Fibroblast of the aortic adventitia (primary cell): ENCODE measurements at places on chromosomes 2 and 18.

DNA sequence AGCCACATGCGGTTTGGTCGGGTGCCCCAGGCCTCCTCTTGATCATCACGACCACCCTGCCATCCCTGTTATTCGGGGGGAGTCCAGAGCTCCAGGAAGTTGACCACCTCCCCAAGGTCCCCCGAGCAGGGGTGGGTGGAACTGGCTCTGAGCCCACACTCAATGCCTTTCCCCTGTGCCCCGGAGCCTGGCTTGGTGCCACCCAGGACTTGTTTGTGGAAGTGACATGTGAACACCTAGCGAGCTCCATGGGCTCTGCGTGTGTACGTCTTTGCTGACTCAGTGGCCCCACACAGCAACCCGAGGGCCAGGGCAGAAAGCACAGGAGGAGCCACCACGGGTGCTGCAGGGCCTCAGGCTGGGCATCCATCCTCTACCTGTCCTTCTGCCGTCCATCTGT is 32.5 kb downstream of the ODC1 start:
- DNase-seq: no peak

- DNase-seq: peak; percentile 84
Observed at GRCh38 chr2:85132834-85133637, at the start of gene TCF7L1. Gene TCF7L1, plus strand, starts transcription at chr2:85133392. Its CDS starts 293 bp downstream, at chr2:85133685.

DNA sequence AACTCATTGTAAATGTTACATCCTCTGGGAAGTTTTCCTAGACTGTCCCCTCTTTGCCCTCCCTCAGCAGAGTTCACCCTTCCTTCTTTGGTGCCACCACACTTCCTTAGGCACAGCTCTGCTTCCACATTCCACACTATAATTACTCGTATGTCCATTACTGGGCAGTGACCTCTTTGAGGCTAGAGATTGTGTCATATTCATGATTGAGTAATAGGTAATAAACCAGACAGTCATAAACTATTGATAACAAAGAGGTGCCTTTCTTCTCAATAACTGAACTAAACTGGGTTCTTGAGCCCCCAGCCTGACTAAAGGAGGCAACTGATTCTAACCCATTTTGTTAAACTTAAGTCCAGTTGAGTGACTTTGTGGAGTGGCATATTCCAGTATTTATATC is 28.3 kb downstream of the MYO3B start:
- DNase-seq: no peak

GRCh38 chr2:166167449-166167848 is 39.6 kb upstream of the SCN1A start:
- peak; percentile 22 for DNase-seq

DNA sequence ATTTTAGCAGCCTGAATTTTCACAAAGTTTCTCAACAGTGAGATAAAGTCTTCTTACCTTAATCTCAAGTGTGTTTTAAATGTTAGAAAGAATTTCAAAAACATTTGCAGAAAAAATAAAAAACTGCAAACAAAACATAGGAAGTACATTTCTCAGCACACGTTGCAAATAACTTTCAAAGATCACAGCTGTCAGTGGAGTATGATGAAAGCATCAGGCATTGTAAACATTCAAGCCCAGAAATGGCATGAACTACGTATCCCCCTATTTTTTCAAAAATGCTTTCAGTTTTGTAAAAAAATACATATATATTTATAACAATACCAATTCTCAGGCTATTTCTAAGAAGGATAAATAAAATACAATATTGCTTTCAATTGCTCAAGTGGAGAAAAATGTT is 320.6 kb upstream of the TFPI start:
- no peak for DNase-seq

DNA sequence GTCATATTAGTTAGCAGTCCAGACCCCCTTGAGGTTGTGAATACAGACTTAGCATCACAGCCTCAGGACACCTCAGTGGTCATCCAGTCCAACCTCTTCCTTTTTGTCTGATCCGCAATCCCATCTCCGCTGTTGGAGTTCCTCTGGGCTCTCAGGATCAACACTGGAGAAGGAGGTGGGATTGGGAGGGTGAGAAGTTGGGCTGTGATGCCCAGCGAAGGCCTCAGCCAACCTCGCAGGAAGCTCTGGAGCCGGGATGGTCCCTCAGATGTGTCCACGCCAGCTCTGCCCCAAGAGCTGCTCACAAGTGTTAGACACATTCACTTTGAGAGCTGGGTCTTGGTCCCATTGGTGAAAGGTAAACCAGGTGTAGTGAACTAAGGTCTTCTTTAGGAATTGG is 74.9 kb upstream of the AFF3 start:
- DNase-seq: no peak

DNA sequence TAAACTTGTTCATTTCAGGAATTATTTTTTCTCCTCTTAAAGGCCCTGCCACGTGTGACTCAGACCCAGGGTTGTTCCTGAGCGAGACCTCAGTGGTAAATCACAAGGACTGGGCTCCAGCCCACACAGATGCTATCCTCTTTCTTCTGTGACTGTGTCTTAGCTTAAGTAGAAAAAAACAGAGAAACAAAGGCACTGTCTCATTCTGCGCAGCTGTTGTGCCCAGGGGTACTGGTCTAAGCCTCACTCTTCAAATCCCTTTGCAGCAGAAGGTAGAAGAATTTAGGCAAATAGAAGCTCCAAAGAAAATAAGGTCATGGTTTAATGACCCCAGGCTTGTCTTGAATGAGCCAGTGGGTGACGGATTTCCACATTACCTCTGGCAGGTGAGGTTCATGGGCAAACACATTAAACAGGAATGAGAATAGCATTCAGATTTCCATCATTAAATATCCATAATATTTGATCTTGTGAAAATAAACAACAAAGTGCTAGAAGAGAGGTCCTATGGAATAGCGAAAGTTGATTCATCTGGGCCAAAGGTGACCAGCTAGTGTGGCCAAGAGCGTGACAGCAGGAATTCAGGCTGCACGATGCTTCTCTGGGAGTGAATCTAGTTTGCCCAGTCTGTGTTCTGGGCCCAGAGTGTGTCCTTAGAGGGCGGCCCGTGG is 63.3 kb downstream of the LIPG start:
- no peak for DNase-seq

DNA sequence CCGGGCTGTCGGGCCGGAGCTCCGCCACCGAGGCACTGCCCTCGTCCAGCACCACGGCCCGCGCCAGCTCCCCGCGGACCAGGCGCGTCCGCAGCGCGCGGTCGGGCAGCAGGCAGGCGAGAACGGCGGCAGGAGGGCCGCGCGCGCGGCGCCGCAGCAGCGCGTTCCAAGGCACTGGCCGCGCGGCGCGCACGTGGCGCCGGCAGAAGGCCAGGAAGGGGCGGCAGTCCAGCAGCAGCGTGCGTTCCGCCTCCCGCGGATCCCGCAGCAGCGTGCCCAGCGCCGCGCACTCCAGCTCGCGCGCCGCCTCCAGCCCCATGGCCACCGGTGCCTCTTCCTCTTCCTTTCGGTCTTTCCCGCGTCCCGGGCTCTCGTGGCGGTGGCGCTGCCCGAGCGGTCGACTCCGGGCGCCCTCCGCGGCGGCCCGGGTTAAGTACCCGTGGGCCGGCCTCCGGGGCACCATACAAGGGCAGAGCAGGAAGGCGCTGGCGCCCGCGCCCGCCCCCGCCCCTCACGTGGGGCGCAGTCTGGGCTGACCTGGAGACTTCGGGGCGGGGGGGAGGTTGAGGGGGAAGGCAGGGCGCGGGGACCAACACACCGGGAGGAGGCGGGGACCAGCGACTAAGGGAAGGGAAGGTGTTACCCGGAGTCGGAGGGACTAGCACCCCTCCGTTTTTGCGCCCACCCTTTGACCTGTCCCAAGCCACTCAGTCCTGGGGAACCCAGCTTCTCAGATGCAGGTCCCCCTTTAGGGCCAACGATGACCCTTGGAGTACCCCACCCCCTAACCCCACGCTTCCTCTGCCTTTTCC is at the start of gene DUSP2:
DUSP2 (minus strand) TSS at position 405 of the 812 bp plus-strand sequence; CDS start at position 319, 86 bp downstream.
- peak; percentile 48 for DNase-seq

DNA sequence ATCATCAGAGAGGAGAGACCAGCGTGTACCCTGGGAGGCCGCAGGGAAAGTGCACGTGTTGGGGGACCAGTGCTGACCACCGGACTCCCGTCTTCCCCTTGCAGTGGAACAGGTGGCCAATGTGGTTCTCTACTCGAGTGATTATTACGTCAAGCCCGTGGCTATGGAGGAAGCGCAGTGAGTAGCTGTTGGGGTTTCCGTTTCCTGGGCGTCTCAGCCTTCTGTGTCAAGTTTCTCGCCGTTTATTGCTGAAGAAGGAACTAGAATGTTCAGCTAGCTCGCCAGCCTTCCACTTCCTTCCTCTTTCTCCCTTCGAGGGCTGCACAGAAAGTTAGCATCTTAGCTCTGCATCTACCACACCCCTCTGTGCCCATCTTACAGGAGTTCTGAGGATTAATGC is 22.8 kb upstream of the DGKD start:
- no peak for DNase-seq

DNA sequence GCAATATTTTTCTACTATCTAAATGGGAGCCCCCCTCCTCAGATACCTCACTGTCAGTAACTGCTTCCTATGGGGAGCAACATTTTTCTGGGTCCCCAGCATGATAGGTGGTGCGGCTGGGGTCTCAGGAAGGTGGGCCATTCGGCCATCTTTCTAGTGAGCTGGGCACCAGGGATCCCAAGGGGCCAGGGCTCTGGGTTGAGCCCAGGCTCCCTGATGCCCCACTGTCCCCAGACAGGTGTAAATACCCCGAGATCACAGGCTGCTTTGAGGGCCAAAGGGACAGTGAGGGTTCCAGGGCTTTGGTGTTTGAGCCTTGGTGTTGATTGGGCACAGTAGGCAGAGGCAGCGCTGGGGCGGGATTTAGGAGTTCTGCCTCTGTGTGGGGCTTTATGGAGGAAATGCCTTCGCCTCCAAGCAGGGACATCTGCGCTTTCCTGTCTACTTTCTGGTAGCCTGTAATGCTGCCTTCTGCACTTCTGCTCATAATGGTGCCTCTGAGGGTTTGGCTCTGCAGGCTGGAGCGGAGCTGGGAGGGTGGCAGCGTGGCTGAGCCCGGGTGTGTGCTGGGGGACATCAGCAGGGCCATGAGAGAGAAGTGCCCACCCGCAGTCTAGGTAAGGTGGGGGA is 5.3 kb downstream of the ITM2C start:
- DNase-seq: no peak

DNA sequence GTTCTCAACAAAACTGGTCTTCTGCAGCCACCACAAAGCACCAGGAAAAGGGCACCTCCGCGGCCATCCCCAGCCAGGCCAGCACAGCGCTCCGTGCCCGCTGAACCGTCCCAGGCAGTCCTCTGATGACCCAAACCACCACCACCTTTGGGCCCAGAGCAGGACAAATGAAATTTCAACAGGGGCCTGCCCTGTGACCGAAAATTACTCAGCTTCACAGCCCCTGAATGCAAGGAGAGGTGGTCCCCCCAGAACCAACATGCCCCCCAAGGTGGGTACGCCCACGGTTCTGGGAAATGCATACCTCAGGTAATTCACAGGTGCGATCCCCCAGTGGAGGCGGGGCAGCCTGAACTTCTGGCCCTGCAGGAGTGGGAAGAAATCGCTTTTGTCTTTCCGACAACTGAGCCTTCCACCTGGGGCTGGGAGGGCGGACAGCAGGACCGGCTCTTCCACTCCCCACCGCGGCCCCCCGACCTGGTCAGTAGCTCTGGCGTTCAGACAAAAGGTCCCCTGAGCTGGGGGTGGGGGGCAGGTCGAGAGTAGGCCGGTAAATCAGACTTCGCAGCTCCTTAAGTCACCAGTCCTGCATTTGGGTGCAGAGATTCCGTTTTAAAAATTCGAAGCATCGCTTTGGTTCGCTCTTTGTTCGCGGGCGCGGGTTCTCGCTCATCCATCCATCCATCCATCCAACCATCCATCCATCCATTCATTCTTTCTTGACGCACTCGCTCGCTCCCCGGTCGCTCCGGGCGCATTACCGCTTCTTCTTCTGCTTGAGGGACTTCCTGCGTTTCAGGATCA is 1.4 kb downstream of the ARL4C start:
- DNase-seq: no peak

DNA sequence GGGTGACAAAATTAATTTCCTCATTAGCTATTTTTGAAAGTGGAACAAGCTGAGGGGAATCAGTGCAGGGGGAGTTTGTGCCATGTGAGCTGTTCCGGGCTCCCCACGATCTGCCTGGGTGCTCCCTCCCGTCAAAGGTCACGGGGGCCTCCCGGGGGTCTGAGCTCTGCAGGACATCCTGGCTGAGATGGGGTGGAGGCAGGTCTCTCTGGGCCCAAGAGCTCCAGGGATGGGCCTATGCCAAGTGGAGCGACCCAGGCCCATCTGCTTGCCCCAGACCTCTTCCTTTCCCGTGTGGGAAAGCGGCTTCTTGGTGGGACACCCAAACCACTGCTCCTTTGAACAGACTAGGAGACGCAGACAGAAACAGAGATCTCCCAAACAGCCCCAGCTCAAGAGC is 143.3 kb upstream of the ID2 start:
- no peak for DNase-seq

DNA sequence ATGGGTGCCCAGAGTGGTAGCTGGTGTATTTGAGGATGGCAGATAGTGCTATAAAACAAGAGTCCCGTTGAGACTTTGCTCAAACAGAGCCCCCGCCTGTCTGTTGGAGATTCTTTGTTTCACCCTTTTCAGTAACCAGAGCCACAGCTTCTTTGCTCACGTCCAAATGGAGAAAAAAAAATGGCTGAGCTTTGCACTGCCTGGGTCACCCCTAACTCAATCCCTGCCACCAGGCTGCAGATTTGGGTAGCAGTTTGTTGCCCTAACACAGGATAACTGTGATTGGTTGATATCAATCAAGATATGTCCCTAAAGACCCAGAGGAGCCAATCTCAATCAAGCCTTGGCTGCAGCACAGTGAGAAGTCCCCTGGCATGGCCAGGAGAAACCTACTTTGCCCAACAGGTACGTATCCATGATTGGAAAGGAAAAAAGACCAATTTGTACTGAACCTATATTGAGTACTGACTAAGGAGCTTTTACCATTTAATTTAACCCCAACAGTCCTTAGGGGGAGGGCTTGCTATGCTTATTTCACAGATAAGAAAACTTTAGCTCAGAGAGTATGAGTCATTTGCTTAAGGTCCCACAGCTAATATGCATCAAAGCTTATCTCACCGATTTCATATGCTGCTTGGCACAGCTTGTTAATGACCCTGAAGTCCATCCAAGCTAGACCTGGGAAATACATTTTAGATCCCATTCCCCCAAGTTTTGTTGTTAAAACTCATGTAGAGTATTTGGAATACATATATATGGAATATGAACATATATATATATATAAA is 72.0 kb upstream of the SH3BP4 start:
- peak; percentile 93 for DNase-seq

- no peak for DNase-seq
Observed at GRCh38 chr2:30936977-30937376, 129.7 kb upstream of the CAPN13 start.

- peak; percentile 58 for DNase-seq
Observed at GRCh38 chr2:209960676-209961630, 41.5 kb upstream of the RPE start.

DNA sequence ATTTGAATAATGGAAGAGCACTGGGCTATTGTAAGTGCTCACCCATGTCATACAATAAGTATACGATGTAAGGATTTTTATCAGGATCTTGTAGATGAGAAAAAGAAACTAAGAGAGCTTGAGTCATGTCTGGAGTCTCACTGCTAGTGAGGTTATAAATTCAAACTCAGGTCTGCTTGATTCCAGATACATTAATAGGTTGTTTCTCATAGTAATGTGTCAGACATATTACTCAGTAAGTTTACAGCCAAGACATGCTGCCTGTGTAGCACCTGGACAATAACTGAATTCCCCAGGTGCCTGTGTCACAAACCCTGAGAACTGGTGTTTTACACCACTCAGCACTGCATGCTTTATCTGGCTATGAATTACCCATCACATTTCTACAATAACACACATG is 216.9 kb upstream of the LRP1B start:
- DNase-seq: no peak

- peak; percentile 91 for DNase-seq
Observed at GRCh38 chr18:3466045-3466444, 16.1 kb downstream of the TGIF1 start.
